ENCODE measurements at places on chromosomes 1 and 21.

DNA sequence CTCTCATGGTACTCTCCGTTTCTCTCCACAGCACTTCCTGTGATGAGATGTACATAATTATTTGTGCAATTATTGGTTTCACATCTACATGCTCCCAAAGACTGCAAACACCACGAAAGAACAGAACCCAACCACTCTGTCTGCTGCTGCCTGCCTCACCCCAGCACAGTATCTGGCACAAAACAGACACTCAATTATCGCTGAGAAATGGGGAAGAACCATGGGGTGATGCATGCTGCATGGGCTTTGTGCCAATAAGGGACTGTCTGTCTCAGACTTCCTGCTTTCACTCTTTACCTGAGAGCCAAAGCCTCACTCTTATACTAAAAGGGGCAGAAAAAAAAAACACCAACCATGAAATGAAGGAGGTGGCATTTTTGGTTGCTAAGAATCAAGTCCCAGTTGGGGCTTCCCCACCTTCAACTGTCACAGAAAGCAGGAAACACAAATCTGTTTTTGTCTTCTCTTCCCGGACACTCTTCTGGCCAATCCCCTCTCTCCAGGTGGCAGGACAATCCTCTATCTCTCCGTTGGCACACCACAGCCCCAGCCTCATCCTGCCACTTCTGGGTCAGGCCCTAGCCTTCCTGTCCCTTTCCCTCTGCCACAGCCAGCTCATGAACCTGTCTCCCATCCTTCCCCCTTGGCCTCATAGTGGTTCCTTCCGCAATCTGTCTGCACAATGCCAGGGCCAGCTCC, 82.0 kb downstream of the TGFBR3 start:
- no peak for DNase-seq

- DNase-seq: no peak
These were observed 657 bp downstream of the DIO1 start for GRCh38 chr1:53894644-53895043.

DNA sequence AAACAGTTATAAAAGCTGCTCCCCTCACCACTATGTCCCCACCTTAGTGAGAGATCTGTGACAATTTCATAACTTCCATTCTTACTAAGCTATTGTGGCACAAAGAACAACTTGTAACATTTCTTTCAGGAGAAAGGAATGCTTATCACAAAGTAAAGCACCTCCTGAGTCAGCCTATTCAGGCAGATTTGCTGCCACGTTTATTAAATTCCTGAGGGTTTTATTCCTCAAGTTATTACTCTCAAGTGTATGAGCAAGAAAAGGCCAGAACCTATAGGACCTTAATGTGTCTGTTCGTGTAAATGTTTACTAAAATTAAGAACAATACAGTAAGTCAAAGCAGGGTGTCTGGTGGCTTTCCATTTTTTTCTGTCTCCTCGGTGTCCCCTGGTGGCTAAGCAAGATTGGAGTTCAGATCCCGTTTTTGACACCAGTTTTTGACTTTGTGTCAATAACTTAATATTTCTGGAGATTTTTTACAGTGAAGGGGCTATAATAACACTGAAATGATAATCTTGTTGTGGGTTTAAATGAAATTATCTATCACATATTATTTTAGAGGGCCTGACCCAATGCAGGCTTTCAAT, 1539.6 kb downstream of the BRINP3 start:
- no peak for DNase-seq

DNA sequence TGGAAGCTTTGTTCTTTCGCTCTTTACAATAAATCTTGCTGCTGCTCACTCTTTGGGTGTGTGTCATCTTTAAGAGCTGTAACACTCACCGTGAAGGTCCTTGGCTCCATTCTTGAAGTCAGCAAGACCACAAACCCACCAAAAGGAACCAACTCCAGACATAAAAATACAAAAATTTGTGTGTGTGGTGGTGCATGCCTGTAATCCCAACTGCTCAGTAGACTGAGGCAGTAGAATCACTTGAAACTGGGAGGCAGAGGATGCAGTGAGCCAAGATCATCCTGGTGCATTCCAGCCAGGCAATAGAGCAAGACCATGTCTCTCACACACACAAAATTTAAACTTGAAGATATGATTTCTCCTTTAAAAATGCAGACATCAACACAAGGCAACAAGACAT, 1431.7 kb upstream of the B3GALT2 start:
- DNase-seq: no peak

DNA sequence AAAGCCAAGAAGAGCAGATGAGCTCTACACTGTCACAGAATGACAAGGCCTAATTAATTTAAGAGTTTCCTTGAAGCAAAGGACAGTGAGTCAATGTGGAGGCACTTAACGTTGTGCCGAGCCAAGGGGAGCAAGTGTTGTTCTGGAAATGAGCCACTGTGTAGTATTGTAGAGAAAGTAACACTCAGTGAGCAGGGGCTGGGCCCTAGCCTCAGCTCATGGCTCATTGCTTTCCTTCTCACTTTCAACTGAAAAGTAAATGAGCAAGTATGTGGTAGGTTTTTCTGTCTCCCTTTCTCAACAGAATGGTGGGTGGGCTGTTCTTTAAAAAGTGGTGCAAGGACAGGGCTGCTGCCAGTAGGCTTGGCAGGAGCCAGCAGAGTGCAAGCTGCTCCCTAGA, 11.8 kb upstream of the KIAA0040 start:
- no peak for DNase-seq

DNA sequence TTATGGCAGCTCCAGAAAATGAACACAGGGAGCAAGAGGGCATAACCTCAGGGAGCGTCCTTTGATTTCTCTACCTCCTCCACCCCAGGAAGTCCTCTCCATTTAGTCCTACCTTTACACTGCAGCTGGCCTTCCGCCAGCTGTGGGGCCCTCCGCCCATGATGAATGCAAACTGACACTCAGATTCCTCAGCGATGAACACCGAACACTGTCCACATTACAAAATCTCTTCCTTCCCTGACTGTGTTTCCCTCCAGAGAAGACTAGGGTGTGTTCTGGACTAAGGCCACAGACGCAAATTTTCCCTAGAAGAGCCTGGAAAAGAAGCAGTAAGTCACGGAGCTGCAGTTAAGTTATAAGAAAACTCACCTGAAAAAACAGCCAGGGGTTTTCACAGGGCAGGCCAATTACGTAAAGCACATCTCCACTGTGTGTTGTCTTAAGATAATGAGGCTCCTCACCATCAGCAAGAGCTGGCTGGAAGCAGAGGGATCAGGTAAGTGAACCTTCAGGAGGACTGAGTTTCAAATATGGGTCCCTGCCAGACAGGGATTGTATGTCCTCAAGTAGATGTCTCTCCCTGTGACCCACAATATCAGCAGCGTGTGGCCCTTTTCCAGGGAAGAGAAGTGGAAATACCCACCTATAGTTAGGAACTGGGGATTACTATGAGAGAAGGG, 46.3 kb upstream of the ATP1B1 start:
- DNase-seq: no peak

DNA sequence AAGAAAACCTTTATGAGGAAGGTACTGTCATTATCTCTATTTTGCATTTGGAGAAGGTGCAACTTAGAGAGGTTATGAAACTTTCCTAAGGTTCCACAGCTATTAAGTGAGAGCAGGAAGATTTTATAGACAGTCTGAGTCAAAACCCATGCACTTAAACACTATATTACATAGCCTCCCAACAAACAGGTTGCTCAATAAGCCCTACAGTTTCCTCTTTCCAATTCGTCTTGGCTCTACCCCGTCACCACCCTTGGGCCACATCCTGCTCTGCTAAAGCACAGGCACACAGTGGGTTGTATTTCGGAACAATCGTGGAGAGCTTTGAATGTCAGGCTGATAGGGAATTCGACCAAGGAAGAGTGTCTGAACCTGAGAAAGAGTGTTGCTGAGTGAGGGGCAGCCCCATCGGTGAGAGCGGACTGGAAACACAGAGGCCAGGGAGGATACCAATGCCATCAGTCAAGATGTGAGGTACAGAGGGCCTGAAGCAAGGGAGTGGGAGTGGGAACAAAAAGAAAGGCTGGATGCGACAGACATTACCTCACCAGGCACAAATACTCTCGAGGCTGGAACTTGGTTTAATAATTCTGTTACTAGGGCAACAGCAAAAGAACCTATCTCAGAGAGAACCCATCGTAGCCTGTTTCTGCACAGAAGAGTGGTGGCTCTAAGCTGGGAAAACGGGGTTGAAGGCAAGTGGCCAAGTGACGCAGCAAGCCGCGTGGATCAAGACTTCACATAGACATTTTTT, 6.3 kb upstream of the LRRC52 start:
- no peak for DNase-seq

- DNase-seq: no peak
These were observed 33.7 kb downstream of the LRRC42 start for GRCh38 chr1:53979712-53980450.

- peak; percentile 63 for DNase-seq
These were observed 120.2 kb upstream of the SLC45A1 start for GRCh38 chr1:8197493-8198282.
